ENCODE measurements at places on chromosomes 1 and 21. TPM values are rescaled to one million over a fixed set of nuclear protein-coding genes. Genes with fewer than 3 reads are reported as not detected.

DNA sequence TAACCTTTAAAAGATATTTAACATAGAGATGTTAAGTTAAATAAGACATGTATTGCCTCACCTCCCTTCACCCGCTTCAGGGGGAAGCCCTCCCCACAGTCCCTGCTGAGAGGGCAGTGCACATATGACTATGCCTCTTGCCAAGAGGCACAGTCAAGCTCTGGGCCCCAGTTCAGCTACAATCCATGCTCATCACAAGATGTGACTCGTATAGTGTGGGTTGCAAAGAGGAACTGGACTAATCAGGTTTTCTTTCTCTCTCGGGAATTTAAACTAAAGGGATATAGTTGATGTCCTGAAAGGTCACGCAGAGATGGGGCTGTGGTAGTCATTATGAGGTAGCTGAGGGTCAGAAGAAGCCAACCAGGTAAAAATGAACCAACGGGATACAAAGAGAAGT is 35.6 kb downstream of the LYST start:
- DNase-seq: no peak

DNA sequence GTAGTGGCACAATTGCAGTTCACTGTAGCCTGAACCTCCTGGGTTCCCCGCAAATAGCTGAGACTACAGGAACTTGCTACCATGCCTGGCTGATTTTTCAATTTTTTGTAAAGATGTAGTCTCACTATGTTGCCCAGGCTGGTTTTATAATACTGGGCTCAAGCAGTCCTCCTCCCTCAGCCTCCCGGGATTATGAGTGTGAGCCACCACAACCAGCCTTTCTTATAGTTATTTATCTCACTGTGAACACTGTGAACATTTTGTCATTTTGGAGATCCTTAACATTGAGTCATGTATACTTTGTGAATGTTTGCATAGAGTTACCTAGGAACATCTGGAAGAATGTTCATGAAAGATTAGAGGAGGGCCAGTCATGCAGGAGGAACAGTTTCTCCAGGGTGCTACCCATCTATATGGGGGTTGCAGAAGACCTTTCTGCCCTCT is 127.1 kb upstream of the CACYBP start:
- no peak for DNase-seq

DNA sequence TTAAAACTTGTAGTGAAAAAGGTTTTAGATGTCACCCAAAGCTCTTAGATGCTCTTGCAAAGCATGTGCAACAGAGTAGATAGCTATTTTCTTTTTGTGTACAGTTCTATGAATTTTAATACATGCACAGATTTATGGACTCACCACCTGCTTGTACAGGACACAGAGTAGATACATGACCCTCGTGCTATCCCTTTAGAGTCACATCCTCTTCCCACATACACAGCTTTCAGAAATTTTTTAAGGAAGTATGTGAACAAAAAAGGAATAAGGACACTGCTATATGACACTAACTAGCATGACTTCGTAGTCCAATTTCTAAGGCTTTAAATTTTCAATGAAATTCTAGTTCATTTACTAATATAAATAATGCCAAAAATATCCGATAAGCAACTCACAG is 60.9 kb downstream of the ABL2 start:
- no peak for DNase-seq

- DNase-seq: no peak
These were observed 35.9 kb upstream of the RNF19B start for GRCh38 chr1:33000427-33001026.

GRCh38 chr1:223486932-223487886 is 94.0 kb downstream of the CCDC185 start:
- DNase-seq: no peak

DNA sequence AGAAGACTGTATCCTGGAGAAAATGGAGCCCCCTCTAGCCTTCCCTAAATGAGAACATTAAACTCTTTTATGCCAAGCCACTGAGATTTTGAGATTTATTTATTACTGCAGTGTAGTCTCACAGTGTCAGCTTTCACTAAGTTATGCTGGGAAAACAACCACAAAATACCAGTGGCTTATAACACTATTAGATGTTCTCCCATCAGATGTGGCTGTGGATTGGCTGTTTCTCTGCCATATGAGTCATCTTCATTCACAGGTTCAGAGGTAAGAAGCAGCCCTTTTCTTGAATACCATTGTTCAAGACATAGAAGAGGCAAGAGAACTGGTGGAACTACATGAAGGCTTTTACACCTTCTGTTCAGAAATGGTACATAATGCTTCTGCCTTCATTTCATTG is 32.1 kb upstream of the ST6GALNAC5 start:
- no peak for DNase-seq

DNA sequence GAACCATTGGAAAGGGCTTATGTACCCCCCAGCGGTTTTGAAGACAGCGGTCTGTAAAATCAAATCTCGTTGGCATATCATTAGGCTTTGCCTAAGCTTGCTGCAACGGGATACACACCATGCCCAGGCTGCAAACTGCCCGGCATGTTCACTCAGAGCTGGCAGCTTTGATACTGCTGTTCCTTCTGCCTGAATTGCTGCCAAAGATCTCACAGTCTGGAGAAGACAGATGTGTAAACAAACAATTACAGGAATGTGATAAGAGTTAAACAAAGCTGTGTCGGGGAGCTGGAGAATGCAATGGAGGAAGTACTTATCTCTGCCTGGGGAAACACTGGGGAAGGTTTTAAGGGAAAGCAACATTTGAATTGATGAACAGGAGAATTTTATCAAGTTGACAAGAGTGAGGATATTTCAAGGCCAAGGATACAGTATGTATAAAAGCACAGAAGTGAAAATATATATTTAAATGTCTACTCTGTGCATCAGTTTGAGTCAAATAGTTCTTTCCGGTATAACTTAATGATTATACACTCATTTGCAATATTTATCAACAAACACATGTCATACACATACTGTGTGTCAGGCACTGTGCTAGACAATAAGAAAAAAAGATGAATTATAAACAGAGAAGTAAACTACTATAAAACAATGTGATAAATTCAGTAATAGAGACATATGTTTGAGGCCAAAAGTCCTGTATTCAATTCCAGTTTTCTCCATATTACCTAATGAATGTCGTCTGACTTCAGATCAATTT is 29.9 kb downstream of the CHML start:
- no peak for DNase-seq

PLEKHA6 gene
- polyA plus RNA-seq: 1.4 TPM

KCNJ9 gene
- 0.09 TPM for polyA plus RNA-seq

TAS1R1 gene
- not detected for polyA plus RNA-seq

HIVEP3 gene
- polyA plus RNA-seq: 12.1 TPM

PGLYRP4 gene
- polyA plus RNA-seq: 6.1 TPM

ADAMTS5 gene
- 0.75 TPM for polyA plus RNA-seq

All from thymus (tissue), 14 donors.